ENCODE measurements at places on chromosomes 12 and 14.

- H3K4me3 ChIP-seq: no peak overlapping the region
- H3K27ac ChIP-seq: no peak overlapping the region
- no peak for DNase-seq
- no peaks in the 10 kb centered on the region for H3K4me1 ChIP-seq
- no peaks in the 10 kb centered on the region for H3K27me3 ChIP-seq
- H3K36me3 ChIP-seq: no peaks in the 10 kb centered on the region
Measured at GRCh38 chr12:4786795-4787194, 66.6 kb downstream of the GALNT8 start.

- peaks cover 2% of the 10 kb centered on the region for H3K4me1 ChIP-seq
- peaks cover 43% of the 10 kb centered on the region for H3K36me3 ChIP-seq
- peak; percentile 55 for DNase-seq
Measured at GRCh38 chr12:130878193-130879185, 6.6 kb downstream of the RAN start.

GRCh38 chr14:37553935-37554550 is 41.0 kb downstream of the FOXA1 start:
- no peak overlapping the region for H3K4me3 ChIP-seq
- no peak for DNase-seq
- H3K27ac ChIP-seq: no peak overlapping the region
- H3K36me3 ChIP-seq: no peaks in the 10 kb centered on the region
- H3K4me1 ChIP-seq: no peaks in the 10 kb centered on the region

DNA sequence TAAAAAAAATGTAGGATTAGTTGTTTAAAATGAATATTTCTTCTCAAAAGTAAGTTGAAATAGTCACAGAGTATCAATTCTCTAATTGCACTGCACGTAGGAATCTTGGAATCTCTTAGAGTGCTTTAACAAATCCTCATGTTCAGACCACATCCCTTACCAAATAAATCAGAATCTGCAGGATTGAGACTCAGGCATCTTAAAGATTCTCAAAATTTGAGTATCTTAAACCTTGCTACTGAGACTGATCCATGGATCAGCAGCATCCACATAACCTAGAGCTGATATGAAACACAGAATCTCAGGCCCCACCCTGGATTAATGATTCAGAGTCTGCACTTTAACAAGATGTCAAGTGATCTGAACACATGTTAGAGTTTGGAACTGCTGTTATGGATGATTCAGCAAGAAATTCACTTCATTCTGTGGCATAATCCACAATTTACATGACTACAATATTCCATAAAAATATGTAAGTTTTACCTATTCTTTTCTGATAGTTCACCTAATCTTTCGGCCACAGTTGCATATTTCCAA is 58.7 kb downstream of the ADAMTS20 start:
- H3K27me3 ChIP-seq: no peaks in the 10 kb centered on the region
- H3K27ac ChIP-seq: no peak overlapping the region
- DNase-seq: no peak

- no peak for DNase-seq
- peak overlapping the region; percentile 68 for H3K4me3 ChIP-seq
- no peaks in the 10 kb centered on the region for H3K4me1 ChIP-seq
- peaks cover 34% of the 10 kb centered on the region for H3K27me3 ChIP-seq
Measured at GRCh38 chr12:93573552-93574223, 1.2 kb downstream of the SOCS2 start.

DNA sequence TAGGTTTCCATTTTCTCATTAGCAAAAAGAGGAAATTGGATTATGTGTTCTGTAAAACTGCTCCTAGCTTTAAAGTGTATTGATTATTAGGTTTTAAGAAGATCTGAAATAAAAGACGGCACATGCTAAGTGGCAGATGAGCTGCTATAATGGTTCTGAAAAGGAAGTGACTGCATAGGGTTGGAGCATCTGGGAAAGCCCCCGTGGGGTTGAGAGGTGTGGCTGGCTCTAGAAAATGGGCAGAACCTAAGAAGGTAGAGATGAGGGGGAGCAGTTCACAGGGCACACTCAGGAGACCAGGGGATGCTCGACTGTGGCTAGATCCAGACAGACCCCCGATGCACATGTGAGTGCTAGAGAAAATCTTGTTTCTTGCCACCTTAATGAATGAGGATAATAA is 1.9 kb downstream of the IFNG-AS1 start:
- H3K36me3 ChIP-seq: no peaks in the 10 kb centered on the region
- H3K4me1 ChIP-seq: no peaks in the 10 kb centered on the region
- no peak for DNase-seq
- H3K4me3 ChIP-seq: no peak overlapping the region
- no peak overlapping the region for H3K27ac ChIP-seq

DNA sequence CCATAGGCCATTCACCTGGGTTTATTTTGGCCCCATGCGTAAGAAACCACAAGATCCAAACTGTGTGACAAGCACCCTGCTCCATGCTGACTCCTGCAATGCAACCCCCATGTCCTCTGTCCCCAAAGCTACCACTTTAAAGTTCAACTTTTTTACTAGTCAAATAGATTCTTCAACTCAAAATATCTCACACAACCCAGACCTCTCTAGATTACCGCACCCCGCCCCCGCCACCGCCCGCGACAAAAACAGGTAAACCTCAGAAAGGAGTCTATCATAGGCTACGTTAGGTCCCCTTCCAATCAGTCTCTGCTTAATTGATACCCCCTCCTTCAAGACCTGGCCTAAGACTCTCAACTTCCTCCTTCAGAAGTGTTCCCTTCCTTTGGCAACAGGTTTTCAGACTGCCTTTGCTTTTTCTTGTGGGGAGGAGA is 2.2 kb downstream of the ZFP36L1 start:
- no peak overlapping the region for H3K27ac ChIP-seq
- no peak for DNase-seq
- H3K36me3 ChIP-seq: peaks cover 18% of the 10 kb centered on the region
- H3K4me3 ChIP-seq: peak overlapping the region; percentile 91

DNA sequence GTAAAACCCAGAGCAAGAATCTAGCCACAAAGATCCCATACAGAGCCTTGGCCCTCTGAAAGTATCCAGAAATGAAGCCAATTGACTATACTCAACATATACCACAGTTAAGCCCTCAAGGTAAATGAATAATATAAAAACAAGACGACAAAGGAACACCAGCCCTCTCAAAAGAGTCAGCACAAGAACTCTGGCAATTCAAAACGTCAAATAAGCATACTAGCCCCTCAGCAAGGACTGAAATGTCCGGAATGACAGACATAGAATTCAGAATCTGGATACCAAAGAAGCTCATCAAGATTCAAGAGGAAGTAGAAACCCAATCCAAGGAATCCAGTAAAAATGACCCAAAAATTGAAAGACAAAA is 49.9 kb downstream of the GTF2A1 start:
- H3K27me3 ChIP-seq: no peaks in the 10 kb centered on the region
- no peak overlapping the region for H3K4me3 ChIP-seq
- no peaks in the 10 kb centered on the region for H3K36me3 ChIP-seq
- no peaks in the 10 kb centered on the region for H3K4me1 ChIP-seq

DNA sequence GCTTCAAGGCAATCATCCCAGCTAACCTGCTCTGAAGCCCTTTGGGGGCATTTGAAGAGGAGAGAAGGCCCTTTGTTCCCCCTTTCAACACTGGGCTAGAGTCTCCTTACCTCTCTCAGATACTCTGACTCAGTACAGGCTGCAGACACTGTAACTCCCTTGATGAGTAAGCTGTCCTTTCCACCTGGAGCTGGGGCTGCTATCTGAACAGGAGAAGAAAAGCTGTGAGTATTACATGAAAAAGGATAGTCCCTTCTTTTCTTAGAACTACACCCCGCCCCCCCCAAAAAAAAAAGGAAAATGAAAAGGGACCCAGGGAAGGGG is 186.6 kb upstream of the PLEKHG7 start:
- no peaks in the 10 kb centered on the region for H3K36me3 ChIP-seq
- no peak overlapping the region for H3K27ac ChIP-seq
- no peak for DNase-seq
- no peak overlapping the region for H3K4me3 ChIP-seq
- no peaks in the 10 kb centered on the region for H3K4me1 ChIP-seq
